ENCODE measurements at places on chromosomes 7 and 10.

DNA sequence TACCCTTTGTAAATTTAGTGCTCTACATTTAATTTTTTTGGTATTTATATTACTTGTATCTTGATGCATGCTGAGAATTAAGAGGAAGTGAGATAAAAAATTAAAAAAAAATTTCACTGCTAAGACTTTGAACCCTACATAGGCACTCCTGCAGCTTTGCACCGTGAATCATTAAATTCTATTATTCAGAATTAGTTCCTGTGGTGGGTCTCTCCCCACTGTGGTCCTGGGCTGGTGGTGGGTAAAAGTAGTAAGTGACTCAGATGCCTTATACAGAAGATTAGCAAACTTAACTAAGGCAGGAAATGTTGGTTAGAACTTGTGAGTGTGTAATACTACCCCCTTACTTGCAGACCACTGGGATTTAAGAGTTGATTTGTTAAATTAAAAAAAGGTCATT lies 72.6 kb downstream of the AP3M1 start:
- DNase-seq: no peak

GRCh38 chr10:42781893-42782445 lies 626 bp upstream of the BMS1 start:
- no peak for DNase-seq

DNA sequence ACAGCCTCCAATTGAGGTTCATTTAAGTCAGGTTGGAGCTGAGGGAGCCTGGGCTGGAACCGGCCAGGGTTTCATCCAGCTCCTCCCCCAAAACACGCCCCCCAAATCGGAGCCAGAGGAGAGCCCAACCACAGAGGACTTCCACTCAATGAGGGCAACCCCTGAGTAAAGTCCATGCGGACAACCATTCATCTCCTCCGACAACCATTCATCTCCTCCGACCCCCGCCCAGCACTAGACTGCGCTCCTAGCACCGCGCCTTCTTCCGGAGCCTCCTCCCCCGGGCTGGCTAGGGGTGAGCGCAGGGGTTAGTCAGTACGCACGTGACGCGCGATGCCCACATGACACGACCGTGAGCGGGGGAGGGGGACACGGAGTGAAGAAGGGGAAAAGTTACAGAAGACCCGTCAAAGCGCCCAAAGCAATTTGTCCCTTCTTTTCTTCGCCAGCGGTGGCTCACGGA lies 1.4 kb downstream of the MAGI2 start:
- DNase-seq: peak; percentile 80

GRCh38 chr7:103114576-103115008 lies 34.3 kb downstream of the NAPEPLD start:
- DNase-seq: no peak

DNA sequence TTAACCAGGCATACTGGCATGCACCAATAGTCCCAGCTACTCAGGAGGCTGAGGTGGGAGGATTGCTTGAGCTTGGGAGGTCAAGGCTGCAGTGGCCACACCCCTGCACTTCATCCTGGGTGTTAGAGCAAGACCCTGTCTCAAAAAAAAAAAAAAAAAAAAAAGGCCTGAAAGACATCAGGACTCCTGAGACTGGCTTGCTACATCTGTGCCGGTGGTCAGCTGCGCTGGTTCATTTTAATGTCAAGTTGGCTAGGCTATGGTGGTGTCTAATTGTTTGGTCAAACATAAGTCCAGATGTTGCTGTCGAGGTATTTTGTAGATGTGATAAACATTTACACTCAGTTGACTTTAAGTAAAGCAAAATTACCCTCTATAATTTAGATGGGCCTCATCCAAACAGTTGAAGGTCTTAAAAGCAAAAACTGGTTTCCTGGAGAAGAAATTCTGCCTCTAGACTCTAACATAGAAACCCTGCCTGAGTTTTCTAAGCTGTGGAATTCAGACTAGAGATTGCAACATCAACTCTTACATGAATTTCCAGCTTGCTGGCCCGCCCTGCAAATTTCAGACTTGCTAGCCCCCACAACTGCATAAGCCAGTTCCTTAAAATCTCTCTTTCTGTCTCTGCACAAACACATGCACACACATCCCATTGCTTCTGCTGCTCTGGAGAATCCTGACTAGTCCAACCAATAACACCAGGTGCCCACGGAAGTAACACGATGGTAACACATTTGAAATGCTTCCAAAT lies 18.2 kb downstream of the MYOF start:
- DNase-seq: peak; percentile 64

DNA sequence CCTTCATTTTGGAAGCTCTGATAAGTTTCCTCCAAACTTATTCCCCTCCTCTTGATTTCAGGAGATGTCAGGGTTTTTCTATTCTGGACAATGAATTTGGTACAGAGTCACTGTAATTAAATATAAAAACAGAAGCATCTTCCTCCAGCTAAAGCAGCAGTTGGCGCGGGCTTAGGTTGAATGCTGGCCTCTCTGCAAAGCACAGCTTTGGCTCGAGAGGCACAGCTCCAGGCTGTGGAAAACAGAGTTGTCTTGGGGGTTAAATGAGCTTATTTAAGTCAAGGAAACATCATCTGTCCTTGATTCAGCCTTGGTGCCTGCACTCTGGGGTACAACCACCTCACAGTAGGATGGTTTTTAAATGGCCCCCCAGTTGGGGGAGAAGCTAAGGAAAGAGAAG lies 35.0 kb upstream of the PDCD4 start:
- no peak for DNase-seq

DNA sequence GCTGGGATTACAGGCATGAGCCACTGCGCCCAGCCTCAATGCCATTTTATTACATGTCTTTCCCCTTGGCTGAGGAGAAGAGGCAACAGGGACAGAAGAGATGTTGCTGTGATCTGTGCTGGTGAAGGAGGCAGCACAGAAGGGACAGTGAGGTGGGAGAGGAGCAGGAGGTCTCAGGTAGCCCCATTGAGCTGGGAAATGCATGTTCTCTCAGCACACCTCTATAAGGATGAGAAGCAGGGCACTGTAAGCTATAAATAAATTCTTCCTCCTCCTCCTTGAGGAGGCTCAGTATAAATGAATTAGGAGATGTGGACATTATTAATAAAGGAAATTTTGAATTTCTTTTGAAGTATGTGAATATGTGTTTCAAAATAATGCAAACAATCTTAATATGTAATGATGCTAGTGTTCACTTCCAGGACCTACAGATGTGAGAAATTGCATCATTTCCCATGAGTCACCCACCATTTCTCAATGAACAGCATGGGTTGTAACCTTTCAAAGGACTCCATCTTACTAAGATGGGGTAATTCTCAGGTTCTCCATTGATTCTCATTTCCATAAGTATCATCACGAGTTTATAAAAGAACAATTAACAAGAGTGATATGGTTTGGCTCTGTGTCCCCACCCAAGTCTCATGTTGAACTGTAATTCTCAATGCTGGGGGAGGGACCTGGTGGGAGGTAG lies 88.9 kb upstream of the ODAD2 start:
- DNase-seq: no peak

DNA sequence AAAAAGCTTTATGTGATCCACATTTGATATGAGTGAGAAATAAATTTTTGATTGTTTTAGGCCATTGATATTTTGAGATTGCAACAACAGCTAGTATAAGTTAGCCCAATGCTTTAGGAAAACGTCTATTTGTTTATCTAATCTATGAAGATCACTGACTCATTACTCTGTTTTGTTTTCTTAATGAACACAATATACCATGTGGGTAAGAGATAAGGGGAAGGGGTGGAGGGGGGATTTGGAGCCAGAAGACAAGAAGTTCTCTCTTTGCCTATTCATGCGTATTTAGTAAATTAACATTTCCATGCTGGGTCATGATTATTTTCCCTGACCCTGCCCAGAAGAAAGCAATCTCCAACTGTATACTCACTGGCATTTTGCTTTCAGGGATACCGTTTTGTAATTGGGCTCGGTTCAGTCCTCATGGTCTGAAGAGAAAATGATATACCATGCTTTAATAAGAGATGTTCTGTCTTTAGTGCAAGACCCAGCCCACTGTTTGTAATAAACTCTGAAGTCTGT lies 359.5 kb upstream of the NPSR1 start:
- DNase-seq: no peak

DNA sequence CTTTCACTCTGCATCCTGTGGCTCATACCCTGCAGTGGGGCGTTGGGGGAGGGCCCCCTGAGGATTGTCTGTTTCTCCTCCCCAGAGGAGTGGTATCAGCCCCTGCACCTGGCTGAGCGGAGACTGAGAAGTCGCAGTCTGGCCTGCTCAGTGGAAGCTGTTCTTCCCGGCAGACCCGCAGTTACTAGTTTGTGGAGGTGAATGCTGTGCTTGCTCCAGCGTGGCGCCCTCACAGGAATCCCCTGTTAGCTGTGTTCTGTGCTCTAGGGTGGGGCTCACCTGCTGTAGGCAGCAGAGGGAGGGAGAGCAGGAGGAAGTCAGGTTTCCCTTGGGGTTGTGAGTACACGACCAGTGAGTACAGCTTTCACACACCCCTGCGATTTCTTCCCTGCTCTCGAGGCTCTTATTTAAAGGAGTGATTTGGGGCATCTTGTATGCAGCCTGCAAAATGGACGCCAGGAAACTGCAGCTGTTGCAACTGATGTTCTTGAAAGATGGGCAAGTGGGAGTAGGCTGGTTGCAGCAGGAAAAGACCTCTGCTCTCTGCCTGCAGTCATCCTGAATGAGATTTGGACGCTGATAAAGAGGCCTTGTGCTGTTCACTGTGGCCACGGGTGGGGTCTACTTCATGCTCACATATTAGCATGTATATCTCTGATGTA lies 66.4 kb downstream of the HK1 start:
- no peak for DNase-seq

GRCh38 chr10:63976538-63976937 lies 455.3 kb downstream of the REEP3 start:
- peak; percentile 15 for DNase-seq

DNA sequence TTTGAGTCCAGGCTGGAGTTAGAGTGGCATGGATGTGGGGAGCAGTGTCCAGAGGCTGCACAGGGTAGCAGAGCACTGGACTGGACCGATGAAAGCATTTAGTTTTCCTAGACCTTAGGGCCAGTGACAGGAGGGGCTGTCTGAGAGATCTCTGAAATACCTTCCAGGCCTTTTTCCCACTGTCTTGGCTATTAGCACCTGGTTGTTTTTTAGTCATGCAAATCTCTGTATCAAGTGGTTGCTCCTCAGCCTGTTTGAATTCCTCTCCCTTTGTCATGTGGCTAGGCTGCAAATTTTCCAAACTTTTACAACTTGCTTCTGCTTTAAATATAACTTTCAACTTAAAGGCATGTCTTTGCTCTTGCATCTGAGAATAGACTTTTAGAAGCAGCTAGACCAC lies 504.3 kb upstream of the VSTM2A start:
- no peak for DNase-seq

GRCh38 chr7:123787220-123788007 lies 38.6 kb upstream of the WASL start:
- DNase-seq: no peak

DNA sequence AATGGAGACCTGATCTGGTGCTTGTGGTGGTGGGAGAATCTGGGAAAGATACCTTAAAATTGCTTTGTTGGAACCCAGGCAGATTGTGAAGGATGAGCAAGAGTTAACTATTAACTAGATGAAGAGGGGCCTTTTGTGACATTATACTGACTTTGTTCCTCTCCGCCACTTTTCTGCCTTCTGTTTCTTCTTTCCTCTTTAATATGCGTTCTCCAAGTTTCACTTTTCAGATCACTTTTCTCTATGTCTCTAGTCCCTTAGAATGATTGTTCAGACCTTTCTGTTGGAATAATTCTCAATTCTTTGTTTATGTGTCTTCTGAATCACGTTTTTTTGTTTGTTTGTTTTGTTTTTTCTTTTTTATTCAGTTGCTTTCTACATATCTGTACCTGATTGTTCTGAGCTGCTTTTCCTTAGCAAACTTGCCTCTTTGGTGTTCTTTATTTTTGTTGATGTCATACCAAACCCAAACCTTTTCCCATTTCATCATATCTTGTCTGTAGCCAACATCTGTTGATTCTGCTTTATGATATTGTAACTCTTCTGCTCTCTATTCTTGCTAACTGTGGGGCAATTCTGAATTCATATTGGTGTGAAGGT lies 2.8 kb downstream of the BMPR1A start:
- DNase-seq: no peak

DNA sequence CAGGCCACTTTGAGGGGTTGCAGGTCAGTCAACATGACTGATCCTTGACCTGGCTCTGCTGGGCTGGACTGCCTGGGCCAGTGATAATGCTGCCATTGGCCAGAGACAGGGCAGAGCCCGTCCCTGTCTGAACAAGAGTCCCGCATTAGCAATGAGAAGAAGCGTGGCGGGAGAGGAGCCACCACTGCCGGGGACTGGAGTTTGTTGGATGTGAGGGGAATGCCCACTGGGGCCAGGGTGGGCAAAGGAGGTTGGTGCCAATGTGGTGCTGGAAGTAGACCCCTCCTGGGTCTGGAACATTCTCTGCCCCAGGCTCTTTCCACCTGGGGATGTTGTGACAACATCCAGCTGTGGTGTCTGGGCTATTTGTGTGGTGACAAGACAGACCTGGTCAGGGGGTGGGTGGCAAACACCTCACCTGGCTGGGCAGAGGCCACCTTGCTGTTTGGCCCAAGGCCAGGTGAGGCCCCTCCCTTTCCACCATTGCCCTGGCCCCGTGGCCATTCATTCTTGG lies 7.6 kb downstream of the SAP25 start:
- DNase-seq: no peak

GRCh38 chr7:70353330-70353945 lies 755.2 kb downstream of the AUTS2 start:
- DNase-seq: no peak

DNA sequence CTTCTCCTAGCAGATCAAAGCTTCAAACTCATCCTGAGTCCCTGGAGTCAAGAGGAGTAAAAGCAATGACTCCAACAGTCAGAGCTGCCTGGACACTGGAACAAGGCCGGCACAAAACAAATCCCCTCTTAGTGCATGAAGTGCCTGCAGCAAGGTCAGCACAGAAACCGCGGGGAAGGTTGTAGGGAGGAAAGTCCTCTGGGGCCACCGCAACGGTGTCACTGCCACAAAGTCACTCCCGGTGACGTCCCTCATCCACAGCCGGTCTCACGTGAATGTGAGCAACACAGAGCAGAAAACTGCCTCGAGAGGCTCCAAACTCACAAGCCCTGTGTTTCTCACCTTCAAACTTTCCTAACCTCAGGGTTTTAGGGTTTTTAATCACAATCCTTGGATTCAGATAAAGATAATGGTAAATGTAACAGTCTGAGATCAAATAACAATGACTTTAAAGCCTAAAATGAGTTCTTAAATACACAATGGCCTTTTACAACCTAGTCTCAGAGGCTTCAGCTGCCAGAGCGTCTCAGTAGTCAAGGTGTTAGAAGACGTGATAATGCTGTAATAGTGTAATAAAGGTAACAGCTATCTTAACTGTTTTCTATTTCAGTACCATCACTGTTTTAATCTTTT lies 274.3 kb downstream of the ZMYND11 start:
- DNase-seq: no peak

GRCh38 chr7:95508780-95509179 lies 23.0 kb downstream of the ASB4 start:
- no peak for DNase-seq

GRCh38 chr10:133481086-133481643 lies 27.4 kb downstream of the SCART1 start:
- DNase-seq: no peak
